ENCODE measurements at places on chromosomes 5 and 9. TPM values are rescaled to one million over a fixed set of nuclear protein-coding genes. Genes with fewer than 3 reads are reported as not detected.

The FOXD4L5 gene
- not detected for polyA plus RNA-seq

The SPINK4 gene
- not detected for polyA plus RNA-seq

The NTRK2 gene
- polyA plus RNA-seq, result 8.1 TPM

The SVEP1 gene
- 0.28 TPM for polyA plus RNA-seq

The ADRB2 gene
- not detected for polyA plus RNA-seq

The GGTA1 gene
- polyA plus RNA-seq, result not detected

The PRDM9 gene
- not detected for polyA plus RNA-seq

All from Purkinje cell (primary cell).